ENCODE measurements at places on chromosomes 12 and 14. TPM values are rescaled to one million over a fixed set of nuclear protein-coding genes. Genes with fewer than 3 reads are reported as not detected.

The SMCO2 gene
- polyA plus RNA-seq, result 0.21 TPM

The DCN gene
- 8.9 TPM for polyA plus RNA-seq

The SPIC gene
- polyA plus RNA-seq, result not detected

The CELA1 gene
- polyA plus RNA-seq, result not detected

The RAP1B gene
- 128 TPM for polyA plus RNA-seq

The PLEKHG7 gene
- polyA plus RNA-seq, result not detected

The COCH gene
- polyA plus RNA-seq, result 9.9 TPM

The ZC2HC1C gene
- 1.2 TPM for polyA plus RNA-seq

The KRT74 gene
- polyA plus RNA-seq, result not detected

The MYO1A gene
- polyA plus RNA-seq, result not detected

The RFX4 gene
- not detected for polyA plus RNA-seq

The EIF2S3B gene
- 0.16 TPM for polyA plus RNA-seq
